ENCODE measurements at places on chromosomes 1 and 21.
A peak's percentile ranks its signal among the peaks of the same experiment; 100 is the strongest.

DNA sequence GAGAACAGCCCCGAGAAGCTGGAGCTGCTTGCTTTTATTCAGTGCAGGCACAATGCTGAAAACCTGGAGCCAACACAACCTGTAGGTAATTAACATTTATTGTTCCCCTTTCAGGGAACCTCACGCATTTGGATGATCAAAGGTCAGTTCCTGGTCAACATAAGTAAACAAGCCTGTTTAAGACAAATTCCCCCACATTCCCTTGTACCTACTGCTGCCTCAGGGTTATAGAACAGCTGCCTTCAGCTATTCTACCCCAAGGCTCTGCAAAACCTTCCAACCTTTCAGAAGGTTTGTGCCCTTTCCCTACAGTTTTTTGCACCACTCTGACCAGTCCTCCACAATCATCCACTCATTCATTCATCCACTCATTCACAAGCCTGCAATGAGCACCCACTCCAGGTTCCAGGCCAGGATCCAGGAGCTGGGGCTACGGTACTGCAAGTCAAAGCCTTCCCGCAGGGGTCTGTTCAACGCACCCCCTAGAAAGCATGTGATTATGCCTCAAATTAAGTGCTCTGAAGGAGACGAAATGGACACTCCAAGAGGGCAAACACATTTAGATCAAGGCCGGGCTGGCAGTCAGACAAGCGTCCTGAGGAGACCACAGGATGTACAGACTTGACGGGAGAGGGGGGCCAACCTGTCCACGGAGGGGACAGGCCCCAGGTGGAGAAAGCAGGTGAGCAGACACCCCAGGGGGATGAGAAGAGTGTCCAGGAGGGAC, 683.9 kb downstream of the MATN1 start:
- no peak for DNase-seq

DNA sequence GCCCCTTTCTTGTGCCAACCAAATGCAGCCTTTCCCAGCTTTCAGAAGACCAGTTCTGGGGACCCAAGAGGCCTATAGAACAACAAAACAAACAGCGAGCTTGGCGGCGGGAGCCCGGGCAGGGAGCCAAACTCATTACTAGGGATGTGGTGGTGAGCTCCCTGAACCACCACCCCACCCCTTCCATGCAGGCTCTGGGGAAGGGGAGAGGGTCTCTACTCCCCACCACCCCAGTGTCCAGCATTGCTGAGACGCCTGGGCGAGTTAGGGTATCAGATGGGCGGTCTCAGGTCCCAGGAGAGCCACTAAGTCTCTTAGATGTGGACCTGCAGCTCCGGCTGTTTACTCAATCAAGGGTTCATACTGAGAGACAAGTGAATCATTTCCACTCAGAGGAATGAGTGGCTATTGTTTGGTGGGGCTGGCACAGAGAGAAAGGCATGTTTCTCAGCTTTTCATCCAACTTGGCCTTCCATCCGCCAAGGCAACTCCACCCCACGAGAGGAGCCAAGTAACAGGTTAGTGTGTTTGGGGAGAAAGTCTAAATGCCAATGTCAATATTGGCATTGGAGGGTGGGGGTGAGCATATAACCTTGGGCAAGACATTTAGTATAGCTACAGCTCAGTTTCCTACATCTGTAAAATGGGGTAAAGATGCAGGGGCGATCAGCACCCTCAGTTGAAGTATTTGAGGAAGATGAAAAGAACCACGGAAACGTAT, 40.9 kb downstream of the PLXNA2 start:
- DNase-seq = no peak

DNA sequence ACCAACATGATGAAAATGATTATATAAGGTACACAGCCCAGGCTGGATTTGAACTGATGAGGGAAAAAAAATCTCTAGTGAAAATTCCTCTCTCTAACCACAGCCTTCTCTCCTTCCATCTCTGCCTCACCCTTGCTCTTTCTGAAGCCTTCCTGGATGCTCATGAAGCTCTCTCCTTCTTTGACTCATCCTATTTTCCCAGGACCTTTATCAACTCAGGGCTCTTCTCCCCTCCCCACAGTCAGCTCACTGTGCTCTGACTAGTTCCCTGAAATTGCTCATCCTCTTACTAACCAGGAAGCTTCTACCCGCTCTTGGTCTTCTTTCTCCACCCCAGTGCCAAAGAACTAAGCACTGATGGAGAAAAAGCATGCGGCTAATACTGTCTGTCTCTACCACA, 46.4 kb upstream of the ERG start:
- no peak for DNase-seq

GRCh38 chr1:206496131-206496793, 11.1 kb upstream of the RASSF5 start:
- DNase-seq = no peak

GRCh38 chr1:194084755-194085154, 898.3 kb upstream of the B3GALT2 start:
- no peak for DNase-seq

- no peak for DNase-seq
Observed at GRCh38 chr1:184291701-184292100, 95.1 kb upstream of the C1orf21 start.

DNA sequence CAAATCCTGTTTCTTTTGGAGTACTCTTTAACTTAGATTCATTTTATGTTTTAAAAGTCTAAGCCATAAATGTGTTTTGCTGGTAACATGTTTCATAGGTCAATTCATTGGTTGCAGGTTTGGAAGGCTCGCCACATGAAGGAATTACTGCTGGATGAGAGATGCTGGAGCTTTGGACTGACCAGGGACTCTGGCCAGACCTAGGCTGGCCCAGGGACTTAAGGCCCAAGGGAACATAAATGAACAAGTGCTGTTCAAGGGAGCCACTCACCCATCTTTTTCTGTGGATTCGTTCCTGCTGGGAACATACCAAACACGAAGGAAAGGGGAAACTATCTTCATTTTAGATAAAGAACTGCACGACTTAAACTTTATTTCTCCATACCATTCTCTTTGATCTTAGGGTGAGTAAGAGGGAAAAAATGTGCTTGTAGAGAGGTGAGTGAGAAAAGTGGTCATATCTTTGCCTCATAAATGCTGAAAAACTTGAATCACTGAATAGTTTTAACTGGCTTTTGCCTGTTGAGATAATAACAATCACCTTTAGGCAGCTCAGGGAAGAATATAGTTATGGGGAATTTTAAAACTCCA, 15.3 kb upstream of the SHCBP1L start:
- DNase-seq = no peak

DNA sequence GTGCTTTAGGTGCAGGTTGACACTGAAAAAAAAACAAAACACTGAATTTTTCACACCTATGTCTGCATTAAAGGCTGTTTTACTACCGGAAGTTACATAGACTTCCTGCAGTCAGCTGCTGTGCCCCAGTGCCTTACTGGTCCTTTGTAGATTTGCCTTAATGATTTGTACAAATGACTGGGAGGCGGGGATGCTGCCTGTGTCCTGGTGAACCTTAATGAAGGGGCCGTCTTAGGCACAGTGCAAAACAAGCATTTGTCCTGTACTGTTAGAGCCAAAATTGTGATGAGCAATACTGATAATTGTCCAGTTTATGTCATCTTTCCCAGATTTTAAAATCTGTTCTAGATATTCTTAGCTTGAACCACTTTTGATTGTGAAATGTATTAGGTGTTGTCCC, 90.9 kb upstream of the PGD start:
- DNase-seq = no peak

DNA sequence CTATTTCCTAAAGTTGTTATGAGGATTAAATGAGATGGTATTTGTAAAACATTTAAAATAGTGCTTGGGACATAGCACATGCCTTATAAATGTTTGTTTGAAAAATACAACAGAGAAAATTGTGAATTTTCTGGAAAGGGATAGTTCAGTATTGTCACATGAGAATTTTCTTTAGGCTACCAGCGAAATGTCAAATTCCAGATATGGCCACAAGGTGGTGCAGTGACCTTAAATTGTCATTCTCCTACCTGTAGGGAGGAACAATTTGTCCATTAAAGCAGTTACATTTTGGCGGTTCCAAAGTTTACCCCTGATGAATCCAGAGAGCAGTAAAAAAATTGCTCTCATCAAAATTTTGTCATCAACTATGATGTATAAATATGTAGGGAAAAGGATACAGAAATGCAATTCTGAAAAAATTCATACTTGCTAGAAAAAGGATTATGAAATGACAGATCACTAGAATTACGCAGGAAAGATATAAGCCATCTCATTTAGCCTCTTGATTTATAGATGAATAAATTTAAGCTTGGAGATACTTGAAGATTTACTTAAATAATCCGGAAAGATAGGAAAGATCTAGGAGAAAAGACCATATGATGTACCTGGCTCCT, 50.2 kb upstream of the TSHB start:
- DNase-seq = peak; percentile 21

GRCh38 chr1:208149776-208150514, 94.2 kb downstream of the PLXNA2 start:
- no peak for DNase-seq

DNA sequence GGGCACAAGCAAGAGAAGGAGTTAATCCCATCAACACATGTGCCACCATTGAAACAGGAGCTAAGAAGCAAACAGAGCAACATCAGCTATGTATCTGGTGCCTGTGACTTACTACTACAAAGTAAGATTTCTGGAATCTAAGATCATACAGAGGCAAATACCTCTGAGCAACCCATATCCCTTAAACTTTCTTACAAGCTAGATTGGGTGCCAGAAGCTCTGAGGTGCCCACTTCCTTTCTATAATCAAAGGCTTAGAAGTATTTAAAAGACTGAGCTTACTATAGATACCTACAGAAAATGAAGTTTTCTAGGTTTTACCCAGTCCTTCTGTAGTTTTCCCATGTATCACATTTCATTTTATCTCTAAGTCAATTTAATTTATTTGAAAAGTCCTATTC, 44.4 kb upstream of the ADAM30 start:
- no peak for DNase-seq

GRCh38 chr1:188689542-188689941, 1788.1 kb downstream of the BRINP3 start:
- DNase-seq = no peak

- DNase-seq = no peak
Observed at GRCh38 chr1:44411861-44412260, 6.8 kb downstream of the RNF220 start.

- DNase-seq = no peak
Observed at GRCh38 chr1:34163792-34164731, 968 bp downstream of the CSMD2 start.

DNA sequence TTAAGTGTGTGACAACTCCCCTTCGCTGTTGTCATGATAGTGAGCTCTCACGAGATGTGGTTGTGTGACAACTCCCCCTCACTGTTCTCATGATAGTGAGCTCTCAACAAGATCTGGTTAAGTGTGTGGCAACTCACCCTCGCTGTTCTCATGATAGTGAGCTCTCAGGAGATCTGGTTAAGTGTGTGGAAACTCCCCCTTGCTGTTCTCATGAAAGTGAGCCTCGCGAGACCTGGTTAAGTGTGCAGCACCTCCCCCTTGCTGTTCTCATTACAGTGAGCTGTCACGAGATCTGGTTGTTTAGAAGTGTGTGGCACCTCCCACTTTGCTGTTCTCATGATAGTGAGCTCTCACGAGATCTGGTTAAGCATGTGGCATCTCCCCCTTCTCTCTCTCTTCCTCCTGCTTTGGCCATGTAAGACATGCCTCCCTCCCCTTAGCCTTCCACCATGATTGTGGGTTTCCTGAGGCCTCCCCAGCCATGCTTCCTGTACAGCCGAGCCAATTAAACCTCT, 25.1 kb upstream of the LSS start:
- no peak for DNase-seq

DNA sequence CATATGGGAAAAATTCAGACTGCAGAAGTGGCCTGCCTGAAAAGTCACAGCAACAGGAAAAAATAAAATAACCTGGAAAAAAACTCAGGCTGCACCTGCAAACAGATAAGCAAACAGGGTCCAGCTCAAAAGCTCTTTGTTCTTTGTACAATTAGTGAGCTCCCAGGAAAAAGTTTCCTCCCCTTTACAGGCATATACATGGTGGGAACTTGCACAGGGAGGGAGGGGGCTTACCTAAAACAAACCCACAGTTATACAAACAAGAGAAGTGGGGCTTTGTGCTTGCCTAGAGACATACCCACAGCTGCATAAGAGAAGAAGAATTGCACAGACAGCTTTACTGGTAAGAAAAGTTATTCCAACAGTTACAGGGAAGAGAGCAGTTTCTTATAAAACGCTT, 31.7 kb upstream of the COG2 start:
- no peak for DNase-seq

DNA sequence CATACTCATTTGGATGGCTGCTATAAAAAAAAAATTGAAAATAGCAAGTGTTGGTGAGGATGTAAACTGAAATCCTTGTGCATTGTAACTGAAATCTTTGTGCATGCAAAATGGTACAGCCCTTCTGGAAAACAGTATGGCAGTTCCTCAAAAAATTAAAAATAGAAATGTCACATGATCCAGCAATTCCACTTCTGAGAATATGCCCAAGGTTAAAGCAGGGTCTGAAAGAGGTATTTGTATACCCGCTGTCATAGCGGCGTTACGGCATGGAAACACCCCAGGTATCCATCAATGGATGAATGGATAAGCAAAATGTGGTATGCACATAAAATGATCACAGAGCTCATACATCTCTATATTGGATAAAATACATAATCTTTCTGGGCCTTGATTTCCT, 116.7 kb downstream of the RUSC1 start:
- no peak for DNase-seq

DNA sequence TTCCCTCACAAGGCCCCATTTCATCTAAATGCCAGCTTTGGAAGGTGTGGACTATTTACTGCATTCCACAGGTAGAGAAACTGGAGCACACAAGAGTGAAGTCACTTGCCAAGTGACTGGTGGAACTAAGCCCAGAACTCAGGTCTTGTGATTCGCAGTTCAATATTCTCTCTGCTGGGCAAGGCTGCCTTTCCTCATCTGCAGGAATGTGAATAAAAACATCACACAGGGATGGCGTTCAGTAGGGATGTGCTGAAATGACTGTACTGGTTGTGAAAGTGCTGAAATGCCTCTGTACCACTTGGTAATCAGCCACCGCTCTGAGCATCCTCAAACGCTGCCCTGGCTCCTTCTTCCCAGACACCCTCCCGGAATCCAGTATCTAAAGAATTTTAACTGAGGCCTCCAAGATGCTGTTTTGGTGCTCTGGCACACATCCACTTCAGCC, 145.6 kb downstream of the HIVEP3 start:
- DNase-seq = no peak

DNA sequence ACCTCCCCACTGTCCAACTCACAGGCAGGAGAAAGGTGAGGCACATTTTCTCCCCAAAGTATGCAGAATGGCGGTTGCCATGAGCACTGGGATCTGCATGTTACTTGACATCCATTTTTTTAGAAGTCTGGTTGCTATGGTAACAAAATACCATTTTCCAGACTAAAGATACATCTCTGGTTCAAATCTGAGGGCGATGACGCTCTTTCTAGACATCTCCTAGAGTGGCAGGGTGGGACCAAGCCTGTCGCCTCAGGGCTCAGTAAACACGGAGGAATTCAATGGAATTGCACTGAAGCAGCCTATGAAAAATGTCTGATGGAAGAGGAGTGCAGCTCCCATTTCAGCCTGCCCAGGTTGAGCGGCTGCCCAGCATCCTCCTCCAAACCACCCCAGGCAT, 21.5 kb upstream of the FAM43B start:
- DNase-seq = no peak

Data from activated naive CD4-positive, alpha-beta T cell (primary cell).